ENCODE measurements at places on chromosomes 1 and 21.

- no peak for DNase-seq
Measured at GRCh38 chr1:93047618-93048017, 31.5 kb upstream of the MTF2 start.

GRCh38 chr1:152869808-152870419, 8.2 kb upstream of the SMCP start:
- DNase-seq, result no peak

DNA sequence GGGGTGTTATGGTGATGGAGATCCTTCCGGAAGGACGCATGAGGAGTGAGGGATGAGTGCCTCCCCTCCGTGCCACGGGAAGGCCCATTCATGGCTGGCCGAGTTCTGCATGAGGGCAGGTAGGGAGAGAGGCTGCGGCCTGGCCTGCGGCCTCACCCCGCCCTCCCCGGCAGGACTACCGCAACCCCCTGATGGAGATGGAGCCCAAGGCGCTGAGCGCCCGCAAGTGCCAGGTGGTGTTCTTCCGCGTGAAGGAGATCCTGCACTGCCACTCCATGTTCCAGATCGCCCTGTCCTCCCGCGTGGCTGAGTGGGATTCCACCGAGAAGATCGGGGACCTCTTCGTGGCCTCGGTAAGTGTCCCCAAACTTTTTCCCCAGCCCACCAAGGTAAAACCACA, 83.3 kb downstream of the ARHGEF10L start:
- no peak for DNase-seq

DNA sequence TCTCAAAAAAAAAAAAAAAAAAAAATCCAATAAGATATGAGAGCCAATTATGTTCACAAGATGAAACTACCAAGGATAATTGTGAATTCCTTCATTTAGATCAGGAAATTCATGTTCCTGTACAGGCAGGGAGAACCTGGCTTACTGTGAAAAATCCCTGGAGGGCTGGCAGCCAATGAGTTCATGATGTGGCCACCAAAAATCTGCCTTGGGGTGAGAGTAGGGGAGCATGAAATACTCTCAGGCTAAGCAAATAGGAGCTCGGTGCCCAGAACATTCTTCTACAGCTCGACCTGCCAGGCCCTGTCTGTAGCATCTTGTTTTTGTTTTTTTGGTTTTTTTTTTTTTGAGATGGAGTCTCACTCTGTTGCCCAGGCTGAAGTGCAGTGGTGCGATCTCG, 50.1 kb downstream of the PIK3CD start:
- no peak for DNase-seq

GRCh38 chr1:209945377-209945776, 7.4 kb downstream of the SYT14 start:
- DNase-seq, result no peak

- DNase-seq, result no peak
Measured at GRCh38 chr1:235079443-235080296, 49.0 kb downstream of the TOMM20 start.

- peak; percentile 26 for DNase-seq
Measured at GRCh38 chr1:151639466-151639865, 27.6 kb downstream of the SNX27 start.

DNA sequence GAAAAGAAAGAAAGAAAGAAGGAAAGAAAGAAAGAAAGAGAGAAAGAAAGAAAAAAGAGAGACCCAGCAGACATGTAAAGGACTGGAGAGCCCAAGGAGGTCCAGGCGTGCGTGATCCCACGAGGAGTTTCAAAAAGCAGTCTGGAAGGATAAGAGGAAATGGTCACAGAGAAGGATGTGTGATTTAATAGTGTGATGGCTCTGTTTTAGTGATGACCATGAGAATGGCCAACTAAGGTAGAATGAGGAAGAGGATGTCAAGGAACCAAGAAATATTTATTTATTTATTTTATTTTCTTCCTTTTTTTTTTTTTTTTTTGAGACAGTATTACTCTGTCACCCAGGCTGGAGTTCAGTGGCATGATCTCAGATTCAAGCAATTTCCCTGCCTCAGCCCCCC, 25.5 kb downstream of the PTGS2 start:
- no peak for DNase-seq

GRCh38 chr21:42991992-42992740, 17.8 kb downstream of the PKNOX1 start:
- peak; percentile 67 for DNase-seq

DNA sequence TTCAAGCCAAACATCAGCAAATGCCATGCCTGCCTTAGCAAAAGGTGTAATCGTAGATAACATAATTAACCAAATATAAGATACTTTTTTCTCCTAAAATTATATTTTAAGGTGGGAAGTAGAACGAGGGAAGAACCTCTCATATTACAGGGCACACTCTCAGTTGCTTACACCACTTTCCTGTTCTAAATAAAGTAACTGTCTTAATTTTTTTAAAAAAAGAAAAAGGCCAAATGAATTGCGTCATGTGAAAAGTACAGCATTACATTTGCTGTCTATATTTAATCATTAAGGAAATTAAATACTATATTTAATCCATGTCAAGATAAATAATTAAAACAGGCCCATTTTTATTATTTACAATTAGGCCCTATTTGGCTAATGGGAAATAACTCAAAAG, 23.7 kb downstream of the JAK1 start:
- DNase-seq, result no peak

GRCh38 chr1:152673016-152673415, 2.1 kb upstream of the LCE2C start:
- no peak for DNase-seq

GRCh38 chr1:22284236-22284635, 141.3 kb upstream of the WNT4 start:
- no peak for DNase-seq

GRCh38 chr1:61496501-61496900, 228.4 kb downstream of the TM2D1 start:
- DNase-seq, result peak; percentile 61

DNA sequence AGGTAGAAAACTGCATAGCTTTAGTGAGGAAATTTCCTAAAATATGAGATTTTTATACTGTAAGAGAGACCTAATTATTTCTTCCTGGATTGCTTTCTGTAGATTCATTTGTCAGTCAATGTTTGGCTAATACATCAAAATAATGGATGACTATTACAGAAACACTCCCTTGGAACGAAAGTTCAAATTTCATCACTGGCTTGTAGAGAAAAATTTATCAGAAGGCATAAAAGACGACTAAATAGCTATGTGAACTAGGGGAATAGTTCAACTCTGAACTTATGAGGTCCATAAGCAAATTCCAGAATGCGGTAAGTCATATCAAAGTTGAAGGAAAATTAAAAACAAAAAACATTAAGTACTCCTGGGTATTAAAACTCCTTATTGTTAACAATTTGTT, 36.0 kb downstream of the WNT2B start:
- no peak for DNase-seq

DNA sequence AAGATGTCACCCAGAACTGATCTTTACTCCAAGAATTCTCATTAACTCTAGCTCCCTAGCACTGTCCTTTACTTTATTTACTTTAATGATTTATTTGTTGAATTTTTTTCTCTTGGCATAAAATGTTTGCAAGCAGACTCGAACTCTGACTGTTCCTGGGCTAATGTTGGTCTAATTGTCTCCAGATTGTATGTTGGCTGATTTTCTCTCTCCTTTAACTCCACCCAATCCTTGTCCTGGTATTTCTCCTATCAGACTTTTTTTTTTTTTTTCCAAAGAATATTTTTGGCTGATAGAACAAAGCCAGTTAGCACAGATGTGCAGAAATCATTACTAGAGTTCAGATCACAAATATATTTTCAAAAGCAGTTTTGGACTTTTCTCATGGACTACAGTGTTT, 82.6 kb downstream of the ATF6 start:
- DNase-seq, result no peak

DNA sequence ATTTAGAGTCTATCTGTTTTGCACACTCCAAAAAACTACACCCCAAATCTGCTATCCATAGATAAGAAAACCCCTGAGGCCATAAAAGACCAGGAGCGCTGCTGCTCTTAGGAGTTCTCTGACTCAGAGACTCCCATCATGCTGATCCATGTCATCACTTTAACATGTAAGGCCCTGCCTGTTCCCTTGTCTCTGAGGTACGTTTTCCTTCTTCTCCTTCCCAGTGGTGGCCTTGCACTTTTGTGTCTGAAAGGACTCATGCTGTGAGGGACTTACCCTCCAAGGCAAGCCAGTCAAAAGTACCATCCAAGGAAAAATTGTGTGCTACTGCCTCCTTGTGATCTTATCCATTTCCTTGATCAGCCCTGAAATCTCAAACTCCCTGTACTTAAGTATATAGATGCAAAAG, 427.4 kb upstream of the NCAM2 start:
- DNase-seq, result no peak

GRCh38 chr1:230268371-230269170, 157.6 kb downstream of the PGBD5 start:
- DNase-seq, result no peak

- DNase-seq, result no peak
Measured at GRCh38 chr1:33165209-33165608, 16.6 kb downstream of the TRIM62 start.

DNA sequence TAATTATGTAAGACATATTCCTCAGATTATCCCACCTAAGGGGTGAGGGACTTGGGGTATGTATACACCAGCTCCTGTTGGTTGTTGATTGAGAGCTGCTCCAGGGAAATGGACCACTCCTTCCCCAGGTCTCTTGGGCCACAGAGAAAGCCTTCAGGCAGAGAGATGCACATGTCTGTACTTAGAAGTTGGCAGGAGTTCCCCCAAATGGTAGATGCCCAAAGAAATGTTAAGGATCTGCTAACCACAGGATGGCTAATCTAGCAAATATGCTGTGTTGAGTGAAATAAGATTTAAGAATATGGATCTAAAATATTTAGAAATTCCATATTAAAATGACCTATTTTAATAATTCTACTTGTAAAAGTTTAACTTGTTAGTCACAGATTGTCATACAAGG, 100.8 kb upstream of the DNAH14 start:
- DNase-seq, result peak; percentile 4

GRCh38 chr1:15407580-15407979, 2.1 kb upstream of the EFHD2 start:
- no peak for DNase-seq

DNA sequence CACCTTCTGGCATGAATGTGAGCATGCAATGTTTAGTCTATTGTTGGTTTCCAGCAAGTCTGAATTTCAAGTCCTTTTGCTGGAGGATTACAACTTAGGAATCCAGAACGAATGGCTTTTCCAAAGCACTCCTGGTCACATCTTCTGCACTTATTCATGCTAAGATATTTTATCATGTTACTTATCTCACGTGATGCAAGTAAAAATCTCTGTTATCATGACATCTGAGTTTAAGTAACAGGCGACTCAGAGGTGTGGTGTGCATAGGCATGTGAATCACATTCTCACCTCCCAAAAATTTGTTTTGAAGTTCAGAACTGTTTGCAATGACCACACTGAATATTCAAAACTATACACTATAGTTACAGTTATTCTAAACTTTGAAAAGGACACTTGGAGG, 204.8 kb upstream of the FGGY start:
- DNase-seq, result no peak

GRCh38 chr1:192913683-192914082, 104.8 kb downstream of the RGS2 start:
- no peak for DNase-seq

DNA sequence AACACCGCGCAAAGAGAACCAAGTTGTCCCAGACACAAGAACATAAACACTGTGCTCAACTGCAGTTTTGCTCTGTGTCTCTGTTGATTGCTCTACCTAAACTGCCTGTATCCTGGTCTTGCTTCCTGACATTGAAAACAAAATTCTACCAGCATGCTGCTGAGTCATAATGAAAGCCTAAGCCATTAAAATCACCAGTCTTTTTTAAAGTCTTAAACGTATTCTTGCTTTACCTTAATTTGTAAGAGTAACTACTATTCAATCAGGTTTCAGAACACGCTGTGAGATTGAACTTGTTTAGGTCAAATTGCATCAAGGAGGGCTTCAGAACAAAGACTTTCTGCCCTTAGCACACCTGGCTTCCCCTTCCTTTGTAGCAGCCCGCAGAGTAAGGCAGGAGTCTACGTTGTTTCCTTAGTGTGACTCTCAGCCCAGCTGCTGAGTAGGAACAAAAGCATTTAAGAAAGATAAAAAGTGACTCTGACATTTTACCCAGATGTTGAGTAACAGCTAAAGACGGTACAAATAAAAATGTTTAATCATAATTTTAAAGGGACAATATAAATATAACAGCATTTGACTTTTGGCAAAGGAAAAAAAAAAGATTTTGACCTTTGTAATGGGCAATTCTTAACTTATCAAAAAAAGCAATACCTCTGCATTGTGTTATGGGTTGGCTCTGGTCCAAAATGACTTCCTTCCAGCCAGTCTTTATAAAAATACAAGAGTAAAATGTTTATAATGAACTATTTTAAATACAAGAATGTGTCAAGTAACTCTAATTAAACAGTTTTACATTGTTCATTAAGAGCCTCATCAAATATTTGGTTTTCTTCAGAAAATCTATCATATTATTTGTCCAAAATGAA, 186.9 kb upstream of the ADGRL4 start:
- DNase-seq, result no peak

GRCh38 chr1:87084244-87084836, 169.9 kb downstream of the HS2ST1 start:
- DNase-seq, result no peak

DNA sequence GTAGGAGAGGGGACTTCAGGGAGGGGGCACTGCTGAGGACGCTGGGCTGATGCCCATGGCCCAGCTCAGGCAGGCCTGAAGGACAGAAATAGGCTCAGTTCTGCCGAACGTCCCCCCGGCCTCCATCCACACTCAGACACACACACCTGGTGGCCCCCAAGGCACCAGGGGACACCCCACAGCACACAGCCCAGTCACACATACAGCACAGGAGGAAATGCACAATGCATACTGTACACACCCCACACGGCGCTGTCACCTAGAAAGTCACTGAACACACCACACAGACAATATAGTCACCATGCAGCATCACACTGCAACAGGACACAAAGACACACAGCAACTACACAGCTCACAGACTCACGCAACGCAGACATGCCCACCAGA, 562 bp downstream of the SYTL1 start:
- no peak for DNase-seq

DNA sequence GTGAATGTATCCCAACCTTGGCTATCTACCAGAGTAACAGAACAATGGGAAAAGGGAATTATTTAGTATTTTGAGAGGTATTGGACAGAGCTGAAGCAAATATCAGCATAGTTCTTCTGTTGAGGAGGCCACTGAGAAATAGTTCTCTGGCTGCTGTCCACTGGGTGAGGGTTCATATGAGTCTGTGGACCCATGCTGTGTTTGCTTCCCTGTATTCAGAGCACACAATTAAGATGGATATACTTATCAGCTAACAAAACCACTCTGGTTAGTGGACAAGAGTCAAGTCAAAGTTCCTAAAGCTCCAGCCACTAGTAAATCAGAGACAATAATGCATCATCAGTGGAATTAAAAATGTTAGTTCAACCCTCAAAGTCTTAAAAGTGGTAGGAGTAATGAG, 66.1 kb downstream of the RGS18 start:
- no peak for DNase-seq

GRCh38 chr1:39384305-39384704, 107.1 kb upstream of the BMP8A start:
- DNase-seq, result no peak

DNA sequence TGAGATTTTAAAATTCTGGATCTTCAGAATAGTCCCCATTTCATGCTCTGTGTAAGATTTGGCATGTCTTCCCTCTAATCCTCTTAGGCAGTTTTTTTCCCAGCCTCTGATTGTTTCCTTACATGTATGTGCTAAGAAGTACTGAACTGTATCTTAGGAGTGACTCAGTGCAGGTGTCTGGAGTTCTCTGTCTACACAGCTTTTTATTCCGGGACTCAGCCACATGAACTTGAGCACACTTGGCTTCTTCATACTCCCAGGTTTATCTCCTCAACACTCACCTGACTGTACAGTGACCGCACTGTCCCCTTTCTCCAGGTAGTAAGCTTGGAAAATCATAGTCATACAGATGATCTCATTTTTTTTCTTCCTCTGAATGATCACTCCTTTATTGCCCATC, 50.7 kb downstream of the SYT14 start:
- no peak for DNase-seq
